ENCODE measurements at places on chromosomes 5 and 9.

GRCh38 chr5:112625689-112626438 lies 111.8 kb upstream of the APC start:
- DNase-seq = peak; percentile 74

- peak; percentile 79 for DNase-seq
Measured at GRCh38 chr9:124011460-124012301, at the start of gene LHX2. Gene LHX2 (plus strand): TSS chr9:124011768. CDS start chr9:124012349, 581 bp downstream.

GRCh38 chr9:76333388-76333787 lies 60.8 kb downstream of the RFK start:
- DNase-seq = no peak

DNA sequence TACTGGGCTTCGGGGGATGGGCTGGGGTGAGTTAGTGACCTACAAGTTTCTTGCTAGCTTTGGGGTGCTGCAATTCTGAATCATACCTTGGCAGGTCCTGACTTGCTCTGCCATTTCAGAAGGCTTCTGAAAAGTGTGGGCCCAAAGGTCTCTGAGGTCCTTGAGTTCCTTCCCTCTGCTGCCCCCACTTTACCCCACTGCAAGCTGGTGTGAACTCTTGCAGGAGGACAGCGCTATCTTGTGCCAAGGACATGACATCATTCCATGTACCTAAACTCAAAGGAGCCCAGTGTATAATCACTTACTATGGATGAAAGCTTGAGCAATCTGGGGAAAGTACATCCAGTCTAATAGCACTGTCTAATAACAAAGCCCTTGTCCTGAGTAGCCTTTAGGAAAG lies 157.4 kb downstream of the RMI1 start:
- no peak for DNase-seq

- no peak for DNase-seq
Measured at GRCh38 chr9:133166392-133166791, 2.7 kb upstream of the GBGT1 start.

- DNase-seq = no peak
Measured at GRCh38 chr5:172042183-172042582, 35.7 kb upstream of the FBXW11 start.

DNA sequence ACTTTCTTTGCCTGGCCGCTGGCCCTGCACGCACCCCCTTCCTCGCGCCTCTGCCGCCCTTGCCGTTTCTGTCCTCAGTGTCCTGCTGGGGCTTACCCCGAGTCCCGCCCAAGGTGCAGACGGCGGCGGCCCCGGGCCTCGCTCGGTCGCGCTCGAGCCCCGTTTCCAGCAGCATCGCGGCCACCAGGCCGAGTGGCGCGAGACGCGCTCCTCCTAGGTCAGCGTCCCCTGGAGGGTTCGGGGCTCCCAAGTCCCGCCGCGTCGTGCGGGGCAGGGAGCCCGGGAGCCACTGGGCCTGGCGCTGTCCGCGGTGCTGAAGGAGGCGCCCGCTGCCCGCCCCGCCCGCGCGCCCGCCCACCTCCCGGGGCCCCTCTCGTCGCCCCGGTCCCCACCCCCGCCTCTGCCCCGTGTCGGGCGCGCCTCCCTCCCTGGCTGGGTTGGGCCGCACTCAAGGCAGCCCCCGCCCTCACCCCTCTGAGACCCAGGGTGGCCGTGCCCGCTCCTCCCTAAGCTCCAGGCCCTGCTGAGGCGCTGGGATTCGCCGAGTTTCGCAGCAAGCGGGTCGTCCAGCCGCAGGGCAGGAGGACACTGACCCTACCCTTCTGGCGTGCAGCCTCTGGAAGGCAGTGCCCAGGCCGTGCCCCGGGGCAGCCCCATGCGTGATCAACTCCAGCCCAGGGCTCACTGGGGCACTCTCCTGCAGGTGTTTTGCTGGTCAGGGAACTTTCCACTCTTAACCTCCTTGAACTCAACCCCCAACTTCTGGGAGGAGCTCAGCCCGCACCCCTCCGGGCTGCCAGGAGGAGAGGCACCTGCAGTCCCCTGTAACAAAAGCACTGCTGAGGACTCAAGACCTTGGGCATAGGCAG lies at the start of gene LHX3:
Gene LHX3, minus strand, starts transcription at position 291 of the 869 bp plus-strand sequence. Its CDS starts 116 bp downstream, at position 175.
- DNase-seq = no peak

- no peak for DNase-seq
Measured at GRCh38 chr5:14490309-14490711, 91.3 kb upstream of the OTULINL start.

DNA sequence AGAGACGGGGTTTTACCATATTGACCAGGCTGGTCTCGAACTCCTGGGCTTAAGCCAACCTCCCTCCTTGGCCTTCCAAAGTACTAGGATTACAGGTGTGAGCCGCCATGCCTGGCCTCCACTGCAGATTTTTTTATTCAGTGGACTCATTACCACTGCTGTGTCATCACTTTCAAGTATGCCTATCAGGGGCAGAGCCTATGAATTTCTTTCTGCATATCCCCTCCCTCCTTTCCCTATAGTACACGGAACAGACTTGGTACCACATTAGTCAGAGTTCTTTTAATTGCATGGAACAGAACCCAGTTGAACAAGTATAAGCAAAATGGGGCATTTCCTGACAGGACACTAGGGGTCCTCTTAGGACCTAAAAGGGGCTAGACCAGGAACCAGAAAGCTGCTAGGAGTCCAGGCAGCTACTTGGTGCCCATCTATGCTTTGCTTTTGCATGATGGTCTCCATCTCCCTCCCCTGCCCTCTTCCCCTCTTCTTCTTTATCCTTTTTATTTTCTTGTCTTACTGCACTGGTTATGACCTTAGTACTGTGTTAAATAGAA lies 5.8 kb downstream of the BSPRY start:
- no peak for DNase-seq

DNA sequence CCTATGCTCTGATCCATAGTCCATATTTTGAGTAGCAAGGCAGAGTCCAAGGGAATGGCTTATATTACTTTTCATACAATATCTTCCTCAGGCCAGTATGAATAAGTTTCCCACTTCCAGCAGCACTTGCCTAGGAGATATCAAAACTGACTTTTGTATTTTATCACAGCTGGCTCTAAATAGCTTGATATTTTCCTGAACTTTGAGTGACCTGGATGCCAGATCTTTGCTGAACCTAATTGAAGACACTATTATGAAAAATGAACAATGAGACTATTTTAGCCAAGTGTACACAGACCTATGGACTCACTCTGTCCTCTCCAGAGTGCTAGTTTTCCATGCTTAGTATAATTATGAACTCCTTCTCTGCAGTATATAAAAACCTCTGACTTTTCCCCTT lies 475.6 kb upstream of the PTGER4 start:
- DNase-seq = no peak

GRCh38 chr5:111952555-111952954 lies 195.6 kb upstream of the NREP start:
- no peak for DNase-seq

DNA sequence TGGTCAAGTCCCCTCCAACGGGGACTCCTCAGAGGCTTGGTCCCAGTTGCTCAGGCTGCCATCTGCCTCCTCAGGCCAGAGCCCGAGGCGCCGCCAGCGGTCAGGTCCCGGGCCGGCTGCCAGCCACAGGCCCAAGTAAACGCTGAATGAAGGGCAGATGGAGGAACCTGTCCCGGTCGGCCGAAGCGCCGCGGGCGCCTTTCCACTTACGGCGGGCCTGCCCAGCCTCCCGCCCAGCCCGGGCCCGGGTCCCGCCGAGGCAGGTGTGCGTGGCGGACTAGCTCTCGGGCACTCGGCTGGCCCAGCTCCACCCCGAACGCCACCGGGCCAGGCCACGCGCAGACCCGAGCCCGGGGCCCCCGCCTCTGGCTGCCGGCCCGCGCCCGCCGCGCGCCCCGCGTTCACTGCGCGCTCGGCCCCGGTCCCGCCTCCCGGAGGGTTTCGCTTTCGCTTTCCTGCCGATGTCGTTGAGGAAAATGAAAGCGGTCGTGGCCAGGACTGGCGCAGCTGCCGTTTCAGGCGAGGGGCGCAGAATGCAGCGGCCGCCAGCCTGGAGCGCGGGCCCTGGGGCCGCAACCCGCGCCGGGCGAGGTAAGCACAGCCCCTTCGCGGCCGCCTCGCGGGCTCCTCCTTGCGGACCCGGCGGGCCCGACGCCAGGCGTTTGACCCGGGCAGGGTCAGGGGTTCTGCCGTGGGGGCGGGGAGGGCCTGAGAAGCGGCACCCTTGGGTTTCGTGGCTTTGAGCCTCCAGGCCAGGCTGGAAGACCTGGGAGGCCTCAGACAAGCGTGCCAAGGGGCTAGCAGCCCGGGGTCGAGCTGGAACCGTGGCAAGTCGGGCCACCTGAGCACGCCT lies 41.2 kb downstream of the SLC22A5 start:
- no peak for DNase-seq
